Activated naive CD4-positive, alpha-beta T cell (primary cell): ENCODE measurements at places on chromosomes 2 and 18.

- no peak for DNase-seq
Measured at GRCh38 chr2:142075826-142076225, 55.0 kb downstream of the LRP1B start.

- DNase-seq = no peak
Measured at GRCh38 chr2:228180181-228181097, 1.0 kb downstream of the SPHKAP start.

DNA sequence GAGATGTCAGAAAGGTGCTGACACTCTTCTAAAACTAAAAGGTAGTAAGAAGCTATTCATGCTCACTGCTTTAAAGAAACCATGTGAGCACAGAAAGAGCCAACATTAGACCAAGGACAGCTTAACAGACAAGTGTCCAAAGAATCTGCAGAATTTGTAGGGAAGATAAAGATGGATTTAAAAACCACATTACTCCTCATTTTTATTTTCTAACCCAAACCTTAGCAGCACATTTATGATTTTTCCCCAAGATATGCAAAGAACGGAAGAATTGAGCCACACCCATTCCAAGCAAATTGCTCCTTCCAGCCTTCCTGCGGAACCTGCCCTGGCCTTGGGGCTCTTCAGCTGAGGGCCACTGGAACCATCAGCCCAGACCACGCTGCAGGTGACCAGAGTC, 26.9 kb downstream of the MBP start:
- DNase-seq = no peak

DNA sequence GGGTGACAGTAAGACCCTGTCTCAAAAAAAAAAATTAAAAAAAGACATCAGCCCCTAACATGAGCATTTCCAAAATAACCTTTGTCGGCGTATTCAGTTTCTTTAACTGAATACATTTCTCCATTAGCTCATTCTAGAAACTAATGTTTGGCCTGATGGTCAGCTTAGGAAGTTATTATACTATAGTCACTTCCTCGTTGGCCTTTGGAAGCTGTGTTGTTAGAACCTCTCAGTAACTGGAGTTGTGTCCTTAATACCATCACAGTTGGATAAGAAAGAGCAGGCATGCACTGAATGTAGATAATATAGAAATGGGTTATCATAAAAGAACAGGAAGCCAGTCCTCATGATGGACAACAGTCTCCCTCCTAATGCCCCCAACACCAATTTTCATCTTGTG, 112.8 kb downstream of the ANTXR1 start:
- no peak for DNase-seq

- DNase-seq = no peak
Measured at GRCh38 chr18:35182151-35182550, 58.7 kb upstream of the ZNF397 start.

- DNase-seq = no peak
Measured at GRCh38 chr2:67752969-67753368, 309.8 kb downstream of the C1D start.

DNA sequence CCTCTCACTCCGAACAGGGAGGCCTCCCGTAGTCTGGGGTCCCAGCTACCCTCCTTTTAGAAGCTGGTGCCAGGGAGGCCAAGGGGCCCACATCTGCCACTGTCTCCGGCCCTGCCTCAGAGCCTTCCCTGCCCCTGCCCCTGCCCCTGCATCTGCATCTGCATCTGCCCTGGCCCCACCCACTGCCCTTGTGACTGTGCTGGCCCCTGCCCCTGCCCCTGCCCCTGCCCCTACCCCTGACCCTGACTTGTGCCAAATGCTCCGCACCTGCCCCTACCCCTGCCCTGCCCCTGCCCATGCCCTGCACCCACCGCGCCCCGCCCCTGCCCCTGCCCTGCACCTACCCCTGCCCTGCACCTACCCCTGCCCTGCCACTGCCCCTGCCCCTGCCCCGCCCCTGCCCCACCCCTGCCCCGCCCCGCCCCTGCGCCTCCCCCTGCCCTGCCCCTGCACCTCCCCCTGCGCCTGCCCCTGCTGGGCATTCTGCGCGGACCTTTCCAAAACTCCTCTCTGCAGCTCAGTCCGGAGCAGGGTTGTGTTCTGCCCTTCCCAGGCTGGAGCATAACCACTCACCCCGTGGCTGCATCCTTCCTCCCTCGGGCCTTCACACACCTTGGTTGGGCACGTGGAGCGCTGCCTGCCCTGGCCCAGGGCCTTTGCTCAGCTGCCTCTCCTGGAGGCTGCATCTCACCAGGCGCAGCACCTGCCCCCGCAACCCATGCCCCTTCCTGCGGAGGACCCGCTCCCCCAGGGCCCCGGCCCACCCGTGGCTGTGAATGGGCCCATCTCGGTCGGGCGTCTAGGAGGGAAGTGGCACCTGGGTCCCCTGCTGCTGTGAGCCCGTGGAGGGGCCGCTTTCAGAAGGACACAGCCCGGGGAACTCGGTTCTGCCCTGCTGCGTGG, 5.4 kb downstream of the SNTG2 start:
- DNase-seq = no peak

GRCh38 chr2:71457923-71458322, 4.6 kb downstream of the DYSF start:
- no peak for DNase-seq

DNA sequence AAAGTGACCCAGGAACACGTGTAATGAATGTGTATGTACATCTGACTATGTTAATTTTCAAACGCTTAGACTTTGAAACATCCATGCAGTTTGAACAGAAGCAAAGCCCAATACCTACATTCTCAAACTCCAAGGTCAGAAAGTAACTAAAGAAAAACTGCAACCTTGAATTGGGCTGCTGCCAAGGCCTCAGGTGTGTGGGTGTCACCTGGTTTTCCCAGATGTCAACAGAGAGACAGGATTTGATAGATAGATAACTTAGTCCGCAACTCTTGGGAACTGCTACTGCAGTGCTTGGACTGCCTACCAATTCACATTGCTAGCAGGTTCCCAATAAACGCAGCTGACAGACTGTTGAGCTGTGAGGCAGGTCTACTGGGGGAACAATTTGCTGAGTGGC, 78.7 kb upstream of the PAPOLG start:
- no peak for DNase-seq

DNA sequence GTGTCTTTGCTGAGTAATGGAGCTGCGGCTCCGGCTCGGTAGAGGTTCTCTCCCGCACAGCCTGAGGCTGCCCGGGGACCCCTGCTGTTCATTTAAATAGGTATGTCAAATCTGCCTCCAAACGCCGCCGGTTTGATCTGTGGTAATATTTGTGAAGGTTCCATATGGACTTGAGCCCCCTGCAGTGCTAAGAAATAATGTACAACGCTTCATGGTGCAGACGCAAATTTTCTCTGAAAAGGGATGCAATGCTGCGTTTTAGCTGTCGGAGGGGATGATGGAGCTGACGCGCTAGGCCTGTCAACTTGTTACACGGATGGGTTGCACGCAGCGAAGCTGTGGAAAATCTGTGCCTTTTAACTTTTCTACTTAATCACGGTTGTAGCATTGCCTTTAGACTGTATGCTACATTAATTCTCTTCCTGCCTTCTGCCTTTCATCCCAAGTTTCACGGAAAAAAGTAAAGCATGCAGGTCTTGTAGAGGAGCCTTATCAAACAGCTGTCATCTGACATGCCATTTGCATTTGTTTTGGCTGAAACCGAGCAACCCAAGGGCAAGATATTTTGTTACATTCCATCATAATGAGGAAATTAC, 43.2 kb downstream of the MRPS9 start:
- DNase-seq = no peak
